ENCODE measurements at places on chromosomes 16 and 17.
A peak's percentile ranks its signal among the peaks of the same experiment; 100 is the strongest.

DNA sequence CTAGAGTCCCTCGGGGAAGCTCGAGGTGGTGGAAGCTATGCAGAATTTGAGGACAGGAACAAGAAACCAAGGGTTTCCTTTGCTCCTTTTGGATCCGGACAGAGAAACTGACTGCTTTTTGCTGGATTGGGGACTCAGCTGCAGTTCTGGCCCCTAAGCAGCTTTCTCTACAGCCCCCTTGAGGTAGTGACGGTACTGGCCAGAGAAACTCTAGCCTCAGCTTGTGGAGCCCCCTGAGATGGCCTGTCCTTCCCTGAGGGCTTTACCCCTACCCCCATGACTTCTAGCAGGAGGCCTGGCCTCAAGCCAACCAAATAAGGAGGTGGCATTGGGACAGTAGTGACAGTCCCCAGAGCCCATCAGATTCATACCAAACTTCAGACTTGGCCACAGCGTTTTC lies 118.1 kb downstream of the IRX5 start:
- no peak for DNase-seq

- no peak for DNase-seq
Measured at GRCh38 chr17:60524463-60525327, 1.3 kb downstream of the APPBP2 start.

DNA sequence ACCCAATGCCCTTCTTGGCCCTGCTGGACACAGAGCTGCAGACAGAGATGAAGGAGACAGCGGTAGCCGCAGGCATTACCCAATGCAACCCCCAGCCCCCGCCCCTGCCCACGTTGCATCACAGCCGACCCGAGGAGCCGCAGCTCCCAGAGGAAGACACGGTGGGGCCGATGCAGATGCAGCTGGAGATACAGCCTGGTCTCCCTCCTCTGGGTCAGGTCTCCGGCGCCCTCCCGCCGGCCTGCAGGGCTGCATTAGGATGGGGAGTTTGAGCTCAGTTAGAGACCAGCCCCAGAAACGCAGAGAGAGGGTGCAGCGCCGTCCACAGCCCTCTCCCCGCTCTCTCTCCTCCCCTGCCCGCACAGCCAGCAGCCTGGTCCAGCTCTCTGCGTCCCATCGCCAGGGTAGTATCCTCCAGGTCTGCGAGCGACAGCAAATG lies 19.4 kb upstream of the UBE2I start:
- DNase-seq: no peak

DNA sequence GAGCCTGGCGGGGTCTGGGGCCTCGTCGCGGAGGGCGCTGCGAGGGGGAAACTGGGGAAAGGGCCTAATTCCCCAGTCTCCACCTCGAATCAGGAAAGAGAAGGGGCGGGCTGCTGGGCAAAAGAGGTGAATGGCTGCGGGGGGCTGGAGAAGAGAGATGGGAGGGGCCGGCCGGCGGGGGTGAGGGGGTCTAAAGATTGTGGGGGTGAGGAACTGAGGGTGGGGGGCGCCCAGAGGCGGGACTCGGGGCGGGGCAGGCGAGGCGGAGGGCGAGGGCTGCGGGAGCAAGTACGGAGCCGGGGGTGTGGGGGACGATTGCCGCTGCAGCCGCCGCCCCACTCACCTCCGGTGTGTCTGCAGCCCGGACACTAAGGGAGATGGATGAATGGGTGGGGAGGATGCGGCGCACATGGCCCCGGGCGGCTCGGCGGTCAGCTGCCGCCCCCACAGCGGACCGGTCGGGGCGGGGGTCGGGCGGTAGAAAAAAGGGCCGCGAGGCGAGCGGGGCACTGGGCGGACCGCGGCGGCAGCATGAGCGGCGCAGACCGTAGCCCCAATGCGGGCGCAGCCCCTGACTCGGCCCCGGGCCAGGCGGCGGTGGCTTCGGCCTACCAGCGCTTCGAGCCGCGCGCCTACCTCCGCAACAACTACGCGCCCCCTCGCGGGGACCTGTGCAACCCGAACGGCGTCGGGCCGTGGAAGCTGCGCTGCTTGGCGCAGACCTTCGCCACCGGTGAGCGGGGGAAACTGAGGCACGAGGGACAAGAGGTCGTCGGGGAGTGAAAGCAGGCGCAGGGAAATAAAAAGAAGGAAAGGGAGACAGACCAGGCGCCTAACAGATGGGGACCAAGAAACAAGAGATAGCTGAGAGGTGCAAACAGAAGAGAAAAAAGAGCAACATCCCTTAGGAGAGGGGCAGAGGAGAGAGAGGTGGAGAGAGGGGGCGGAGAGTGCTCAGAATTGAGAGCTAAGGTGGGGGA lies at the start of gene PNMT:
Gene PNMT (plus strand): TSS at position 509 of the 980 bp plus-strand sequence. CDS start 23 bp downstream, at position 532.
- peak; percentile 10 for DNase-seq

DNA sequence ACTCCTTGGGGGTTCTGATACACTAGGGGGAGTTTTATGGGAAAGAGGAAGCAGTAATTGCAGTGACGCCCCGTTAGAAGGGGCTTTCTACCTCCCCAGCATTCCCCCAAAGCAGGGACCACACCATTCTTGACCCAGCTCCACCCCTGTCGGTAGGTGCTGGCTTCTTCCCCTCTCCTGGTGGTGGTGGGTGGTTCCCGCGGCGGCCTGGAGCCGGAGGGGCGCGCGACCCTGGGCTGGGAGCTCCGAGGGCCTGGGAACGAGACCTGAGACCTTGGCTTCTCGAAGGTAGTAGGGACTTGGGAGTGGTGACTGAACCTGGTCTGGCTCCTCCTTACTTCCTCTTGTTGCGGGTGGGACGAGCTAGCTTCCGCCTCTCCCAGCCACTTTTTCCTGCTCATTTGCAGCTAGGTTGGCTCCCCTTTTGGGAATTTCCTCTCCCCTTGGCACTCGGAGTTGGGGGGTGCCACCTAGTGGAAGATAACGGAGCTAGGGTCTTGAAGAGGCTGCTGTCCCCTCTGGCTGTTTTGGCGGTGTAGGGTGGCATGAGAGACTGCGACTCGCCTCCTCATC lies 438 bp downstream of the GRN start:
- DNase-seq: no peak

- DNase-seq: no peak
Measured at GRCh38 chr17:44387804-44388203, 1.6 kb downstream of the ITGA2B start.

- no peak for DNase-seq
Measured at GRCh38 chr16:49356728-49357488, 16.7 kb upstream of the C16orf78 start.

DNA sequence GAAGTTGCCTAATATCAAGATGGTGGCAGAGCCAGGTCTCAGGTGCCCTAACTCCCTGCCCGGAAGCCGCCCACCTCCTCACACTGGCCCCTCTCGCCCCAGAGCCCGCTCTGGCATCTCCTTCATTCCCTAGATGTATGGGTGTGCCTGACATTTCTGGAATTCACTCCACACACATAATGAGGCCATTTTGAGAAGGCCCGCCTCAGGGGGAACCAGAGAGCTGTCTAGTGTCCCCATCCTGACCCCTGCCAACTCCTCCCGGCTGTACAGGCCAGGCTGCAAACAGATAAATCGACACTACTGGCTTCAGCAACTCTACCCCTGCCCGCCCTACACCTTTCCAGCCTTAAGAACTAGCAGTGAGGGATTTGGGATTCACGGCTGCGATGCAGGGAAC lies 7.7 kb downstream of the WNT3 start:
- no peak for DNase-seq

DNA sequence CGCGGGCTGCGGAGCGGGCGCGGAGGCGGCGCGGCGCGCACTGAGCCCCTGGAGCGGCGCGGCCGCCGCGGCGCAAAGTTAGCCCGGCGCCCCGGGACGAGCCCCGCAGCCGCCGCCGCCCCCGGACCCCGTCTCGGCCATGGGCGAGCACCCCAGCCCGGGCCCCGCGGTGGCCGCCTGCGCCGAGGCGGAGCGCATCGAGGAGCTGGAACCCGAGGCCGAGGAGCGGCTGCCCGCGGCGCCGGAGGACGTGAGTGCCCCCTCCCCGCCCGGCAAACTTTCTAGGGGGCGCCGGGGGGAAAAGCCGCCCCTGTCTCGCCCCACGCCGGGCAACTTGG lies 388 bp downstream of the RHBDL3 start:
- no peak for DNase-seq

DNA sequence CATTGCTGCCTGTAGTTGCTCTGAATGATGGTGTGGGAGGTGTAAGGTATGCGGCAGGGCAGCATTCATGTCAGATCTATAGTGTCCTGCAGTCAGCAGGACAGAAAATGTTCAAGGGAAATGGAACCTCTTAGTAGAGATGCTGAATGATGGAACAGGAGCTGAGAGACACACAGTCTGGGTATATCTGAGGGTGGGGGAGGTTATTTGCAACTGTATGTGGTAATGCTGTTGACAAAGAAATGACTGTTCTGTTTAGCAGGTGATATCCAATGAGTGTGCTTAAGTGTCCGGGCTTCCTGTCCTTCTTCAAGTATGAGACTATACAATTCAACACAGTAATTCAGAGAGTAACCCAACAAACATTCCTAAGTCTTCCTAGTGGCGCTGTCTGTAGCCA lies 46.6 kb downstream of the STH start:
- DNase-seq: no peak

- DNase-seq: no peak
Measured at GRCh38 chr17:41959030-41959335, 7.6 kb upstream of the CNP start.

DNA sequence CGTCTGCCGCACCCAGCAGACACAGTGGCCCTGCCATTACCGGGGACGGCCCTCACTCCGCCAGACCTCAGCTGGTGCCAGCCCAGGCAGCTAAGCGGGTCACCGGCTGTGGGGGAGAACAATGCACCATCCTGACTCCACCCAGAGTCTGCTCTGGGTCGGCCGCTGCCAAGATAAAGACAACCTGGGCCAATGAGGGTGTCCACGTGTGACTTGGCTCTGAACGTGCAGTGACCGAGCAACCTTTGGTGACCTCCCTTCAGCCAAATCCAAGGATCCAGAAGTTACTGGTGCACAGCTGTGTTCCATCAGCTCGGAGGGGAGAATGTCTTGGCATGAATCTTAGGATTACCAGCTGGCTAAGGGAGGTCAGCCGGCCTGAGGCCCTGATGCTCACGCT lies 155.9 kb downstream of the NTN1 start:
- no peak for DNase-seq

Measured in fibroblast of skin of left quadriceps (primary cell).